Neural progenitor cell (in vitro differentiated cells): ENCODE measurements at places on chromosomes 11 and 22. TPM values are rescaled to one million over a fixed set of nuclear protein-coding genes. Genes with fewer than 3 reads are reported as not detected.

DNA sequence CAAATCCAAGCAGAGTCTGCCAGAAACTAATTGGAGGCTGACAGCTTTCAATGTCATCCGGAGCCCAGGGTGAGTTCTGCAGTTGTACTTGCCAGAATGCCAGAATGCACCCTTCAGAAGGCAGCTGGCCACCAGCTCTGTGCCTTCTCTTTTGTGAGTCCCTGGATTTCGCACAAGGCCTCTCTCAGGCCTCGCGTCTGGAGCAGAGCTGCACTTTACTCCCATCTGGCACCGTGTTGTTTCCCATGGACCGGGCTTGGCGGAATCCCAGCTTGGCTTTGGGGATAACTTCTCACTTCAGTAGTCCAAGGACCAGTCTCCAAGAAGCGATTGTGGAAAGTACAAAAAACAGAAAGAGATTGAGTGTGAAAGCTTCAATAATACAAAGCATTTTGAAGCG lies 451.3 kb upstream of the KIRREL3 start:
- no peak for DNase-seq

DNA sequence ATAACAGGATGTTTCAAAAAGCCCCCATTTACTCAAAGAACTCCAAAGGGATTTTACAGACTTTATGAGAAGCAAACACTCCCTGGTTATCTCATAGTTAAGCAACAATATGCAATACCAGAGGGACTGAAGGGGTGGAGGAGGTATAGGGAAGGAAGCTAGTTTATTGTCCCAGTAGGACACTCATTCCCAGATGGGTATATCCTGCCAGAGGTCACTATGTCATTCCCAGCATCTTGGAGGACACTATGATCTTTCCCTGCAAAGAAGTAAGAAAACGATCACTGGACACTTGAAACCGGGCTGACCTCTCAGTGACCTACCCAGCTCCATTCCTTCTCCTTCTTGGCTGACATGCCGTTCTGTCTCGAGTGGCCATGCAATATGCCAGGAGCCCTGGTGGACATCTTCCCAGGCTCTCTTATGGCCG lies 114.5 kb downstream of the NAT10 start:
- DNase-seq: no peak

The AIFM3 gene
- 4.3 and 12.0 TPM in 2 replicates for total RNA-seq

The HMGXB4 gene
- 46.7 and 55.9 TPM in 2 replicates for total RNA-seq

DNA sequence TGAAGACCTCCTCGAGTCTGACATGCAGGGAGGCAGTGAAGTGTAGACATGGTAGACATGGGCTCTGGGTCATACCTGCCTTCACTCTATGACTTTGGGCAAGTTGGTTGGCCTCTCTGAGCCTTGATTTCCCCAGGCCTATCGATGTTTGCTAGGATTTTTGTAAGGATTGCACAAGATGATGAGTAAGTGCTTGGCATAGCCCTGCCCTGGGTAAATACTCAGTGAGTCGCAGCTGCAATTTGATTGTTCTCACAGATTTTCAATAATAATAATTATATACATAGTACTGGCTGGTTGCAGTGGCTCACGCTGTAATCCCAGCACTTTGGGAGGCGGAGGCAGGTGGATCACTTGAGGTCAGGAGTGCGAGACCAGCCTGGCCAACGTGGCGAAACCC lies 18.1 kb downstream of the MCM5 start:
- no peak for DNase-seq

The ANGPTL5 gene
- total RNA-seq: not detected in 2 replicates

The PATL1 gene
- total RNA-seq: 15.3 and 16.0 TPM in 2 replicates

The KRTAP5-10 gene
- 0.12 TPM in 1 of 2 replicates, not detected in the other for total RNA-seq

DNA sequence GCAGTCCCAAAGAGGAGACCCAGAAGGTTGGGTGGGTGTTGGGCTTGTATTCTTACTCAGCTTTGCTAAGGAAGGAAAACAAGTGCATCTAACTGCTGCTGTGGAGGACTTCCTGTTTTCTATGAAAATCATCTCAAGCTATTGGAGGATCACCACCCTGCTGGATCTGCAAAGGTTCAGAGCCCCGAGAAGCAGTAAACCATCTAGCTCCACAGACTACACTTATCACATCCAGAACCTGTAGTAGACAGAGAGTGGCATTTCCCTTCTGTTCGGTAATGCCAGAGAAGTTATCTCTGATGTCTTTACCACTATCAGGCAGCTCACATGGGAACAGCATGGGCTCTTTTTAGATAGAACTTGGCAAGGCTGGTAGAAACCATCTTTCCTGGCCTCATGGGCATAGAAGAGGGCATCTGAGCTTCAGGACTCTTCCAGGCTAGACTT lies 21.7 kb downstream of the KCNJ1 start:
- DNase-seq: no peak

GRCh38 chr11:78399136-78399535 lies 18.5 kb downstream of the GAB2 start:
- no peak for DNase-seq

The MYEOV gene
- not detected in 2 replicates for total RNA-seq

The INS gene
- not detected in 2 replicates for total RNA-seq

- no peak for DNase-seq
These were observed 689 bp upstream of the TMEM126A start for GRCh38 chr11:85647078-85647477.

The ANO1 gene
- 0.19 TPM in 1 of 2 replicates, not detected in the other for total RNA-seq

The MOV10L1 gene
- 0.99 TPM in 1 of 2 replicates, not detected in the other for total RNA-seq
